RWPE2 (cell line): ENCODE measurements at places on chromosomes 11 and 22.
A peak's percentile ranks its signal among the peaks of the same experiment; 100 is the strongest.

DNA sequence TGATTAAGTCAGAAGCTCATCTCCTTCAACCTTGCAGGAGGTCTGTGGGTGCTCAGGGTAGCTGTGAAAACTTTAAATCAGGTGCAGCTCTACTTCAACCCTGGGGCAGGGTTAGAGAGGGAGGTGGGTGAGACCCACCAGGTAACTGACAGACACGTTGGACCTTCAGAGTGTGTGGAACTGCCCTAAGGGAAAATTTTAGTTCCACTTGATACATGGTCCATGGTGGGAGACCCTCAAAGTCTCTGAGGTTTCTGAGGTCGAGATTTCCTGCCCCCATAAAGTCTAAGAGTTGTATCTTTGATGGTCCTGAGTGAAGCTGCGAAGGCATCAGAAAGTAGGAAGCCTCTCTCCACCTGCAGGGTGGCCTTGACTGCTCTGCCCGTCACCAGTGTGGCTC, 23.9 kb upstream of the NNMT start:
- no peak for DNase-seq

GRCh38 chr11:62555464-62556107, 9.0 kb upstream of the AHNAK start:
- DNase-seq, result no peak

- no peak for DNase-seq
Measured at GRCh38 chr11:26245046-26245445, 86.9 kb upstream of the ANO3 start.

DNA sequence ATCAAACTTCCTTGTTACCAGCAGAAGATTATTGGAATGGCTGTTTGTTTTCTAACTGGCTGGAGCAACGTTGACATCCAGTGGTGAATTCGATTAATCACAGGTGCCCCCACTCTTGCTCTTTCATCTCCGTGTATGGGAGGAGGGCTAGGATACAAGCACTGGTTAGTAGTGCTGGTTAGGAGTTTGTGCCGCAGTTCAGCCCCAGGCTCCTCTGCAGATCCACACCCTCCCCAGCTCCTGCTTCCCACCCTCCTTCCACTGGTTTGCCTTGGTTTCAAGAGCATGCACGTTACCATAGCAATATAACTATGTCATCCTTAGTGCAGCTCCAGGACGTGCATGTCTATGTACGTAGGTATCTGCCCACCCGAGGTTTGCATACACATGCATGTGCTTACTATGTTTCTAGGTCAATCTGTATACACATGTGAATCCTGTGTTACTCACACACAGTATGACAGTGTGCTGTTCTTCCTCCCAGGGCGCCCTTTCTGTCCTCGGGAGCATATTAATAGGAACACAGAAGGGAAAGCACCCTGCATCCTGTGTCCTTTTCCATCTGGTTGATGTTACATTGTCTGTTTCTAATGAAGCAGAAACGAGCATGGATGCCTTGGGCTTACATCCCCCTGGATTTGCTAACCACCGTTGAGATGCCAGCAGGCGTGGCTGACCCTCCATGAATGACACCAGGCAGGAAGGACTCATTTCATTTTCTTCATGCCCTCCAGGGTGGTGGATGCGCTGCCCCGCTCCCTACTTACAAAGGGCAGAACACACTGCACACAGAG, 539.3 kb downstream of the OPCML start:
- no peak for DNase-seq

DNA sequence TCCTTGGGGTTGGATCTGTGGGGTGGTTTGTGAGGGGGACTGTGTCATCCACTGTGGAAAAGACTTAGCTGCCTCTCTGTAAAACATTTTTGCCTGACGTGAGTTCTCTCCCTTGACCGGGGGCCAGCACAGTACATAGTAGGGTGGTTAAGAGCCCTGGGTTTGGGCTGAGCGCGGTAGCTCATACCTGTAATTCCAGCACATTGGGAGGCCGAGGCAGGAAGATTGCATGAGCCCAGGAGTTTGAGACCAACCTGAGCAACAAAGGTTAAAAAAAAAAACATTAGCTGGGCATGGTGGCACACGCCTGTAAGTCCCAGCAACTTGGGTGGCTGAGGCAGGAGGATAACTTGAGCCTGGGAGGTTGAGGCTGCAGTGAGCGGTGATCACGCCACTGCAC, 74.7 kb upstream of the WNT7B start:
- peak; percentile 29 for DNase-seq

DNA sequence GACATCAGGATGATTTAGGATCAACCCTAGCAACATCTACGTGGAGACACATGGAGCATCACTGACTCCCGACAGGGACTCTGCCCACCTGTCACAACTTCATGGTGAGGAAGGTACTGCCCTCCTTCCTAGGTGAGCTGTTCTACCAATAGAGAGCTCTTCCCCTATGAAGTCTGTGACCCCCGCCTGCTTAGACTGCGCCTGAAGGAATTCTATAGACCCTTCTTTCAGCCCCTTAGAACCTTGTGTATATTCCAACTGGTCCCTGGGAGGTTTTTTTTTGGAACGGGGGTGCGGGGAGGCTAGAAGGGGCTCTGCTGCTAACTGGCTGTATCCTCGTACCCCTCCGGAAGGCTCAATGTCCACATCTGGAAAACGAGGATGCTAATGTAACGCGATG, 566 bp downstream of the INTS4 start:
- DNase-seq, result no peak

DNA sequence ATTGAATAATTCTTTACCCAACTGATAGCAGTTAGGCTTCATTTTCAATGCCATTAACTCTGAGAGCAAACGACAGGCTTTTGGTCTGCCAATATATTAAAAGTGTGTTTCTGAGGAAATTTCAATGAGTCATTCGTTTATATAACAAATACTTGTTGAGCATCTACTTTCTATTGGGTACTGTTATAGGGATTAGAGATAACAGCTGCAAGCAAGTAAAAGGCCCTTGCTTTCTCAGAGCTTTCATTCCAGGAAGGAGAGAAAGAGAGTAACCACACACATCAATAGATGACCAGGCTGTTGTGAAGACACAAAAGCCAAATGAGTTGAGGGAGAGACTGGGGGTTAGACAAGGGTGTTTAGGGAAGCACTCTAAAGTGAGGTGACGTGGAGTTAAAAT, 35.7 kb downstream of the CD44 start:
- no peak for DNase-seq

DNA sequence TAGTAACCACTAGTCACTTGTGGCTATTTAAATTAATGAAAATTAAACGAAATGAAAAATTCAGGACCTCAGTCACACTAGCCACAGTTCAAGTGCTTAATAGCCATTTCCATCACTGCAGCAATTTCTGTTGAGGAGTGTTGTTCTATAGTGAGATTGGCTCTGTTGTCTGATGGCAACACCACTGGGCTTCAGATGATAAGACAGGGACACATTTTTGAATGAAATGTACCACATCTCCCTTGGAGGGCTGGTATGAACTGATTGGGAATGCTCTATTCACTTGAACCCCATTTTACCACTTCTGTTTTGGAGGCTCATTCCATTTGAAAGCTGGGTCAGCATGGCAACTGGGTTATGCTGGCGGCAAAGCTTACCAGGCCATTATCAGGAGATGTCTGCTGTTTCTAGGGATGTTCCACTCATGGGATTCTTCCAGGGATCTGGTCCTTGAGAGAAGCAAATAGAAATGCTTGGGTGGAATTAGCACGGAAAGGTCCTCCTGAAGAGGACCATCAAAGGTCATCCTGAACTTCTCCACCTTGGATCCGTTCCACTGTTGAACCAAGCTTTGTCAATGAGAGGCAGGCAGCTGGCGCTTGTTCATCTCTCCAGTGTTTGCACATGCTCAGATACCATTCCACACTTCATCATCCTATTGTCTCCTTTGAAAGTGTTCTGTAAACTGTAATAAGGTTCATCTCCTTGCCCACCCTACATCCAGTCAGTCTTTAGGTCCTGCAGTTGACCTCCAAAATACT, 7.6 kb downstream of the AMOTL1 start:
- no peak for DNase-seq

- no peak for DNase-seq
Measured at GRCh38 chr11:78281511-78281910, 92.8 kb downstream of the USP35 start.

DNA sequence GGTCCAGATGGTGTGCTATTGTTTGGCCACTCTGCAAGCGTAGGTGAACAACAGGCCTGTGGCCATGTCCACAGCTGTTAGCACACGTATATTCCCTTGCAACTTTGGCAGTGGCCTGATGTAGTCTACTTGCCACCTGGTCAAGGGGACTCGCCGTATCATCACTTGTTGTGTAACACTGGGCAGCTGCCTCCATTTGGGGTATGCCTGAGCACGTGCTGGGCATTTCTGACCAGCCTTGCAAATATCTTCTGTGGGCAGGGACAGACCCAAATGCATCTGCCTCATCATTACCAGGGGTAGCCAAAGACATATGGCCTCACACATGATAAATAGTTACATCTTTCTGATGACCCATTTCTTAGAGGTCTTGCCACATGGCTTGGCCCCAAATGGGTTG, 434.2 kb downstream of the DYNC2H1 start:
- no peak for DNase-seq

GRCh38 chr22:47304191-47304831, 541.9 kb downstream of the TBC1D22A start:
- no peak for DNase-seq

DNA sequence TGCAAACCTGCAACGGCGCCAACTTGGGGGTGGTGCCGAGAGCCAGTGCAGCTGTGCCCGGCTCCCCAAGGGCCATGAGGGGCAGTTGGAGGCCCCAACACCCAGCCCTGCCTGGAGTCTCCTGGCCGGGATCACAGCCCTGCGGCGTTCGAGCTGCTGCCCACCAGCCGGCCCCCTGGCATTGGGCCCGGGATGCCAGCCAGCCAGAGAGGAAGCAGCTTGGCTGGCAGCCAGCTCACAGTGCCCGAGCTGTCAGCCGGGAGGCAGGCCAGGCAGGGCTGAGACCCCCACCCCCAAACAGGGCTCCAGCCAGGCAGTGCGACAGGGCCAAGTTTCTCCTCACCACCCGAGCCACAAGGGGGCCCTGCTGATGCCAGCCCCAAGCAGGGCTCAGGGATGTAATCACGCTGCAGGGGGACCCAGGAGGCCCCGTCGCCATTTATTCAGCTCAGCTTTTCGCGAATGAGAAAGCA, 26.0 kb upstream of the TCF20 start:
- DNase-seq, result no peak

DNA sequence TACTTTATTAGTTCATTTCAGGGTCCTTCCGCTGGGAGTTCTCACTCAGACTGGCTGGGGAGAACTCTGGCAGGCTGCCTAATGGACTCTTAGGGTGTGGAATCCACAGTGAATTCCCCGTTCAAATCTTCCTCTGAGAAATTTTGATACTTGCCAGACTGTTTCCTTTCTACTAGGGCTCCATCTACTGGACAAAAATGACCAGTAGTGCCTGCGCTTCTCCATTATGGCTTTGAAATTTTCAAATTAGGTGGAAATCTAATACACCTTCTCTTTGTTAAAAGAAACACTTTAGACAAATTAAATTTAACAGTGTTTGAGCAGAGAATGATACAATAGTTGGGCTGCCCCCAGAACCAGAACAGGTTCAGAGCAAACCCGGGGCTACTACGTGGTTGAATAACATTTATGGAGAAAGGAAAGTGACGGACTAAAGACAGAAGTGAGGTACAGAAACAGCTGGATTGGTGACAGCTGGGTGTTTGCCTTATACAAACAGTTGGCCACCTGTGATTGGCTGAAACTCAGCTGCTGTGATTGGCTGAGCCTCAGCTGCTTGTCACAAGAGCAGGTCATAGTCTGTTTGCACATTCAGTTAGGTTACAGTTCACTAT, 52.9 kb upstream of the FDX1 start:
- peak; percentile 72 for DNase-seq

GRCh38 chr11:15888556-15889345, 467.6 kb downstream of the SOX6 start:
- DNase-seq, result no peak

GRCh38 chr11:97445561-97445960, 1055.7 kb downstream of the JRKL start:
- no peak for DNase-seq

DNA sequence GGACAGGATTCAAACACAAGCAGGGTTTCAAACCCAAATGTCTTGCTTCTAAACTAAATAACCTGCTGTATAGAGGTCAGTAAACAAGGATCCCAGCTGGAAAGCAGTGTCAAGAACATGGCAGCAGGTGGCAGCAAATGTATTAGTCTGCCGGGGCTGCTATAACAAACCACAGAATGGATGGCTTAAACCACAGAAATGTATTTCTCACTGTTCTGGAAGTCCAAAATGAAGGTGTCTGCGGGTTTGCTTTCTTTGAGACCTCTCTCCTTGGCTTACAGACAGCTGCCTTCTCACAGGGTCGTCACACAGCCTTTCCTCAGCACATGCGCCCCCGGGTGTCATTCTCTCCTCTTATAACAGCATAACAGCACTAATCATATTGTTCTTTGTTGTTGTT, 65.1 kb upstream of the LRRC55 start:
- no peak for DNase-seq

DNA sequence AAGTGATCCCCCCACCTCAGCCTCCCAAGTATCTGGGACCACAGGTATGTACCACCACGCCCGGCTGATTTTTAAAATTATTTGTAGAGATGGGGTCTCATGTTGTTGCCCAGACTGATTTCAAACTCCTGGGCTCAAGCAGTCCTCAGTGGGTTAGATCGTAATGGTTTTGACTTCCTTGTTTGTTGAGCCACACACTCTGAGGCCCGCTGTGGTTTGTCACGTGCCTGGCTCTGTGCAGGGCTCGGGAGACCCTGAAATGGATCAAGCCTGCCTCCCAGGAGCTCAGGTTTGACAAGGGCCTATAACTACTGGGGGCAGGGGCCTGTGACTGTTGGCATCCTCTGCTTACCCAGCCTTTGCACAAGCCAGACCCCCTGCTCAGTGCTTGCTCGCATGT, 68.1 kb downstream of the MPPED1 start:
- no peak for DNase-seq

GRCh38 chr11:5237420-5237819, 3.1 kb upstream of the HBD start:
- no peak for DNase-seq

DNA sequence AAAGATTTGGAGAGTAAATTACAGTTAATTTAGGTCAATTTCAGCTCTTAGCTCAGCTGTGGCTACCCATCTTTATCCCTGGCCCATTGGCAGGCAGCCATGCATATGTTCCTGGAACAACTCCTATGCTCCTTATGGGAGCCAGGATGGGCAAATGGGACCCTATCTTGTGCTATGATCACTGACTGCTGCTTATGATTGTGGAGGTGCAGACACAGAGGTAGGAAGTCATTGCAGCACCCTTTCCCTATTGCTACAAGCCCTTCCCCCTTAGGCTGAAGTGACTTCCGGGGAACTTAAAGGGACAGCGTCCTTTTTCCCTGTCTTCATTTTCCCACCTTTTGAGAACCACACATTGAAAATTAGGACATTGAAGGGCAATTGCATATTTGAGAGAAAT, 112.7 kb downstream of the FCHSD2 start:
- DNase-seq, result no peak
